ENCODE measurements at places on chromosomes 1 and 21. TPM values are rescaled to one million over a fixed set of nuclear protein-coding genes. Genes with fewer than 3 reads are reported as not detected.

PLPPR4 gene
- total RNA-seq: not detected

FAM177B gene
- not detected for total RNA-seq

LINGO4 gene
- 0.07 TPM for total RNA-seq

- no peak for DNase-seq
Observed at GRCh38 chr1:118184739-118185083, 317 bp downstream of the SPAG17 start.

DNA sequence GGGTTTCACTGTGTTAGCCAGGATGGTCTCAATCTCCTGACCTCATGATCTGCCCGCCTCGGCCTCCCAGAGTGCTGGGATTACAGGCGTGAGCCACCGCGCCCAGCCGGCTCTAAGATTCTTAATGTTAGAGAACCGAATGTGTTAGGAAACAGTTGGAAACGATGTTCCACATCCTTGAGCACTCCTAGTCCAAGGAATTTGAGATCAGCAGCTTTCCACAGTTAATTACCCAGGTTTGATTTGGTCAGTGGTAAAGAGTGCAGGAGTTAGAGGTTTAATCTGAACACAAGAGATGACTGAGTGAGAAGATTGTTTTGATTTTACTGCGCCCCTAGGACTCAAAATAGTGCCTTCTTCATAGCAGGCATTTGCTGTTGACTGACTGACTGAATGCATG, 75.9 kb upstream of the BMP8A start:
- DNase-seq: no peak

DNA sequence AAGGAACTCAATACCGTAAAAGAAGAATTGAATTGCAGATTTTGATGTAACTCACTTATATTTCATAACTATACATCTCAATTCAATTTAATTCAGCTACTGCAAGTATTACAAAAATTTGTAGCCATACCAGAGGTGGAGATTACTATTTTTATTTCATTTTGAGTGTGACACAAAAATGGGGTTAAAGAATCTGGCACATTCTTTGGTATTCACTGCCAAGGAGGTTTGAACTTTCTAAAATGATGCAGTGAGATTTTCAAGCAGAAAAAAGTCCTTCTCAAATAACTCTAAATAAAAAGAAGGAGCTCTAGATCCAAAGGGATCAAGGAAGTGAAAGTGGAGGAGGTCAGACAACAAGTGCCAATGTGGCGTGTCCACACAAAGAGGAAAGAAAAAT, 569.0 kb downstream of the DPYD start:
- no peak for DNase-seq

DNA sequence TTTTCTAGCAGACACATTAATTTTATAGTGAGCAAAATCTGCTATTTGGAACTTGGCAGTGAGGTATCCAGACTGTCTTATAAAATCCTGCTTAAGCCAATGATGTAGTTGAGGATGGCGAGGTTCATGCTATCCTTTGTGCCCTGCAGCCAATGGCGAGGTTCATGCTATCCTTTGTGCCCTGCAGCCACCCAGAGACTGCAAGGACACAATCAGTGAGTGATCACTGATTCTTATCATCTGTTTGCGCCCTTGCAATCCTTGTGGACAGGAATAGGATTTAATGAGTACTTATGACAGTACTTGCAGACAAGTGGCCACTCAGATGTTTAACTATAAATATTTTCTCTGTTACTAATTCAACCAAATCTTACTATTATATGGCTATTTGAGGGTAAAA, 112.6 kb downstream of the EIF4G3 start:
- no peak for DNase-seq

Measured in activated CD8-positive, alpha-beta memory T cell treated with anti-CD3 and anti-CD28 coated beads, Interleukin-2, amount 10 ng/mL, durations not matched to agents 7 days and 5 days (primary cell).